ENCODE measurements at places on chromosomes 12 and 14.

DNA sequence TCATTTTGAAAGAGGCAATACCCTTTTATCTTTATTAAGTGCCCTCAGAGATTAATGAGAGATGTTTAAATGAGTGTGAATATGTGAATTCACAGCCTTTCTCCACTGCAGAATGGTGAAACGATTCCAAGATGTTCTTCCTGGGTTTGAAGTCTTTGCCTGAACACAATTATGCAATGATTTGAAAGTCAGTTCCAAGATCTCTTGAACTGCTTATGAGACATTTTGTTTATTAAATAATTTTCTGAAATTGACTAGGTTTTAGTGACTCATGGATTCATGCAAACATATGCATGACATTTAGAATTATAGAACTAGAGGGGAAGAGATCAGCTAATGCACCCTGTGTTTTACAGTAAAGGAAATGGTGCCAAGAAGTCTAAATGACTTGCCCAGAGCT is 118.1 kb upstream of the SLC38A2 start:
- DNase-seq: no peak

GRCh38 chr12:22684140-22685118 is 59.5 kb downstream of the ETNK1 start:
- DNase-seq: peak; percentile 22

DNA sequence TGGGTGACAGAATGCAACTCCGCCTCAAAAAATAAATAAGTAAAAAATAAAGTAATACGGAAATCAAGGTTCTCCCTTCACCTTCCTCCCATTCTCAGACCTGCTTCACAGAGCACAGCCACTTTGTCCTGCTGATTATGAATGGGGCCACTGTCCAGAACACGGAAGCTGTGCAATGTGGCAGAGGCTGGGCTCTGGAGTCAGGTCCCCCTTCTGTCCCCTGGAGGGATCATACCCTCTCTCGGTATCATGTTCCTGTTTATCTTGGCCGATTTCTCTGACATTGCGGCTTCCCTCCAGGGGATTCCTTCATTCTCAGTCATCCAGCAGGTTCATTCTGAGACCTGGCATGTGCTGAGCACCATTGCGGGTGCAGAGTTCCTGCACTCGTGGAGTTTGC is 11.3 kb downstream of the PPP2R5C start:
- no peak for DNase-seq

GRCh38 chr14:83485591-83485990 is 1951.9 kb upstream of the SEL1L start:
- DNase-seq: no peak

GRCh38 chr12:104131609-104132008 is 6.4 kb downstream of the NFYB start:
- no peak for DNase-seq

GRCh38 chr12:6214633-6215032 is 14.4 kb downstream of the CD9 start:
- no peak for DNase-seq

GRCh38 chr14:94936401-94936892 is 166.5 kb upstream of the GSC start:
- no peak for DNase-seq

DNA sequence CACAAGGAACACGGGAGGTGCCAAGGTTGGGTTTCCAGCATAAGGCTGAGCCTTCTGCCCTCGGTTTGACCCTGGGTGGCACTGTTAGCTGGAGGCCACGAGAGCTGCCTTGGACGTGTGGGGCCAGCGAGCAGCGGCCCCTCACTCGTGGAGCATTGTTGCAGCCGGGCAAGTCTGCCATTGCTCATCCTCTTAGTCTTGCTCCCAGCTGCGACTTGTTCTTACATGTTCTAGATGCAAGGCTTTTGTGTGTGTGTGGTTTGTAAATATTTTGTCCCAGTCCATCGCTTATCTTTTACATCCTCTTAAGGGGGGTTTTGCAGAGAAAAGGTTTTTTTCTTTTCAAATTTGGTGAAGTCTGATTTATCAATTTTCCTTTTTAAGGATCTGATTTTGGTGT is 21.1 kb upstream of the C1S start:
- DNase-seq: no peak

DNA sequence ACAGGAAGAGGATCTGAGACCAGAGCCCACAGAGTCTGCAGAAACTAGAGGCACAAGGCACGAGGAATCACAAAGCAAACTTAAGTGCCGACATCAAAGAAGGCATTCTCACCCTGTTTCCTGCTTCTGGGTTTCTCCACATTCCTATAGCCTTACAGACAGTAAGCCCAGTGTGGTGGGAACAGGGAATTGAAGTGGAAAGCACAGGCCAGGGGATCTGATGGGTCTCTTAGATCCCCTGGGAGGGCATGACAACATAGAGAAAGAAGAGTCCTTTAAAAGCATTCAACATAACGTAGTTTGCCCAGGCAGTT is 75.6 kb upstream of the FRMD6 start:
- no peak for DNase-seq

DNA sequence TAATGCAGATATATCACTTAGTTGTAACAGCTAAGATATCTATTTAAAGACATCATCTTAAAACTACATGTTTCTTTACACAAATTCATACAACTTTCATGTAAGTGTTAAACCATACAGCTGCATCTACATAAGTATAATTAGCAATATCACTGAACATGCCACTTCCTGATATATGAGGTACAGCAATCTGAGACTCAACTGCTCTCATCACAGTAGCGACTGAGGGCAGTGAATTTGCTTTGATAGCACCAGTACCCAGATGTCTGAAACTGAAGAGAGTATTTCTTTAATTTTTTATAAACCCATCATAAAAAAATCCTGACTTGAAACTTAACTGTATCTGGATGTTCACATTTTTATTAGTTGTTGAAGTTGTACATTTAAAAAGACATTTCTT is 34.7 kb upstream of the NUAK1 start:
- no peak for DNase-seq

- no peak for DNase-seq
These were observed 20.0 kb upstream of the HVCN1 start for GRCh38 chr12:110708917-110709316.

- DNase-seq: no peak
These were observed 460.3 kb upstream of the LRFN5 start for GRCh38 chr14:41146391-41146790.

- no peak for DNase-seq
These were observed 59.0 kb downstream of the FERMT2 start for GRCh38 chr14:52891800-52892199.

DNA sequence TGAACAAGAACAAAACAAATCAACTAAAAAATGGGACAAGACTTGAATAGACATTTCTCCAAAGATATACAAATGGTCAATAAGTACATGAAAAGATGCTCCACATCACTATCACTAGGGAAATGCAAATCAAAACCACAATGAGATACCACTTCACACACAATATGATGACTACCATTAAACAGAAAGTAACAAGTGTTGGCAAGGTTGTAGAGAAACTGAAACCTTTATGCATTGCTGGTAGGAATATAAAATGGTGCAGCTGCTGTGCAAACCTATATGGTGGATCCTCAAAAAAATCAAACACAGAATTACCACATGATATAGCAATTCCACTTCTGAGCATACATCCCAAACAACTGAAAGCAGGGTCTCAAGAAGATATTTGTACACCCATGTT is 5.2 kb downstream of the SMAGP start:
- DNase-seq: no peak

GRCh38 chr12:124296916-124297351 is 2.0 kb downstream of the RFLNA start:
- no peak for DNase-seq

DNA sequence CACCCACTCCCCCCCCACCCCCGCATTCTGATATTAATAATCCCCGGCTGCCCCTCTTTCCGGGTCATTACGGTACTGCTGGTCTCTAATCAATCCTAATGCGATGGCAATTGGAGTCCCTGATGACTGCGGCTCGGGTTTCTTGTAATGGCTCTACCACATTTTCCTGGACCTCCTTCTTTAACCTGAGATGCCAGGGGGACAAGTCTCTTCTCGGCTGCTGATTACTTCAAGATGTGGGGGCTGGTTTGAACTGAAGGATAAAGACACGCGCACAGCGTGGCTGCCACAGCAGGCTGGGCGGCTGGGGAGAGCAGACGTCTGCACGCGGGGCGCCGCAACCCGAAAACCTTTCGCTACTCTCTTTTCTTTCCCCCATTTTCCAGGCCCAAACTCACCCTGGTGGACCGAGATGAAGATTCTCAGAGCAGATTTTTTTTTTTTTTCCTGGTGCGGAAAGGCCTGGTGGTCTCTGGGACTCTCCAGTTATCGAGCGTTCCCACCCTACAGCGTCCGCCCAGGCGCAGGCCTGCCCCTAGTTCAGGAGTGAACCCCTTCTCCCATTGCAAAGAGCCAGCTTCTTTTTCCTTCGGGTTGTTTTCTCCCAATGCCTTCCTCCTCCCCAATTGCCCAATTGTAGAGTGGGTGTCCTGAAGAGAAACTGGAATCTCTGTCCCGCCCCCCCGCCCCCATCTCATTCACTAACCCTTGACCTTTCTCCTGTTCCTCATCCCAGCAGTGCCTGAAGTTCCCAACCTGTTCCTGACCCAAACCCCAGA is 6.0 kb upstream of the SIX1 start:
- no peak for DNase-seq

GRCh38 chr14:20750194-20750593 is 4.5 kb downstream of the EDDM3A start:
- DNase-seq: no peak

- DNase-seq: no peak
These were observed 163.0 kb upstream of the TMCC3 start for GRCh38 chr12:94813314-94813713.

- DNase-seq: no peak
These were observed 204.3 kb downstream of the PPM1H start for GRCh38 chr12:62730649-62731048.

DNA sequence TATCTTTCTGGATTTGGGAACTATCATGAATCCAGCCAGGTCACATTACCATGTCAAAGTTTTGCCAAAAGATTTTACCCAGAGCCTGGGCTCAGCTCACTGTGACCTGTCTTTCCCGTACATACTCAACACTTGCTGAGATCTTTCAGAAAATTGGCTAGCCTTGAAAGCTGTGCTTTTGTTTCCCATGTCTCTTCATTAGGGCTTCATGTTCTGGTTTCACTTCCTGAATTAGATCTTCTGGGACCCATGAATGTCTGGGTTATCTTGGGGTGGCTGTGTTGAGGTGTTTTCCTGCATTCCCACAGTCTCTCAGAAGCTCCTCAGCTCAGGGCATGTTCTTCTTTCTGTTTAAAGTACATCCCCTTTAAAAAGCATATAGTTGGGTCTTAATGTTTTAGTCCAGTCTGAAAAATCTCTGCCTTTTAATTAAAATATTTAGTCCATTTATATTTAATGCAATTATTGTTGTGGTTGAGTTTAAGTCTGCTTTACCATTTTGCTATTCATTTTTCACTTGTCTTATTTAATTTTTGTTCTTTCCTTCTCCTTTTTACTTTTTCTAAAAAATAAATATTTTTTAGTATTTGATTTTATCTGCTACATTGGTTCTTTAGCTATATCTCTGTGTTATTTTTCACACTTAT is 242.7 kb downstream of the VRK1 start:
- DNase-seq: no peak

DNA sequence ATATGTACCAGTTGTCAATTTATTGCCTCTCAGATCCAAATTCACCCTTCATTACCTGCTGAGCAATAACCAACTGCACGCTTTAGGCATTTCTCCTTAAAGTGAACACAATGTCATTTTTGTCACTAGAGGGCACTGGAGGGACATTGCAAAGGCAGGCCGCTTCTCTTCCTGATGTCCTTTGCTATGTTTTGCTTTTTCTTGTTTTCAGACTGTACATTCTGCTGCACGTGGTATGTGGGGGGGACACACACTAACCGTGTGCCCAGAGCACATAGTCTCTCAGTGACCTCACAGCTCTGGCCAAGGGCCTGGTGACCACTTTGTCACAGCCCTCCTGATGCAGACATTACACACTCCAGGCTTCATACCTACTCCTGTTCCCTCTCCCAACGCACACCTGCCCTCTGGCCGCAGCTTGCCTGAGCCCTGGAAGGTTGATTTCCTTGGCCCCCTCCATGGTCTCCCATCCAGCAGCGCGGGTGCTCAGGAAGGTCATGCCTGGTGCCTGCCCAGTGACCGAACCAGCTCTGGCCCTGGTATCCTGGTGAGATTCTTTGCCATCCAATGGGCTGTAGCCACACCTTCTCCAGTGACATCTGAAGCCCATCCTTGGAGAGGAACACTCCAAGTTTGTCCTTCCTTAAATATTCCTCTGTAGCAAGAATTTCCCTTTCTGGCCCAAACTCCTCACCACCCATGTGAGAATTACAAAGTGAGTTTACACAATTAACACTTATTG is 39.9 kb downstream of the MYO1H start:
- DNase-seq: peak; percentile 44

DNA sequence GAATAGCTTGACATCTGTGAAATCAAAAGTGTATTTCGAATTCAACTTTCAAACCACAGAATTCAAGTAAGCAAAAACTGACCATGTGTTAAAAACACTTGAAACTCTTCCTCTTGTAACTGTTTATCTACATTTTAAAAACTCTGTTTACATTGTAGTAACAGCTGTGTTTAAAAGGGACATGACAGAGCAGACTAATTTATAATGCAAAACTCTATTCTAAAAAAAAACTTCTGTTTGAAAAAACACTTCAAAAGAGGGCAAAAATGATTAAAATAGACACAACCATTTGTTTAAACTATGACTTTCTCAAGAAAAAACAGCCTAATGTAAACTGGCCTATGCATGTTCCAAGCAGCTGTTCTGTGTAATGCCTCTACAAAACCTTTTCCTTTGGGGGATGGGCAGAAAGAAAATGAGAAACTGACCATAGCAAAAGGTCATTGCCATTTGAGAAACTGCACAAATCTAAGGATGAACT is 149.1 kb upstream of the HMGA2 start:
- no peak for DNase-seq

DNA sequence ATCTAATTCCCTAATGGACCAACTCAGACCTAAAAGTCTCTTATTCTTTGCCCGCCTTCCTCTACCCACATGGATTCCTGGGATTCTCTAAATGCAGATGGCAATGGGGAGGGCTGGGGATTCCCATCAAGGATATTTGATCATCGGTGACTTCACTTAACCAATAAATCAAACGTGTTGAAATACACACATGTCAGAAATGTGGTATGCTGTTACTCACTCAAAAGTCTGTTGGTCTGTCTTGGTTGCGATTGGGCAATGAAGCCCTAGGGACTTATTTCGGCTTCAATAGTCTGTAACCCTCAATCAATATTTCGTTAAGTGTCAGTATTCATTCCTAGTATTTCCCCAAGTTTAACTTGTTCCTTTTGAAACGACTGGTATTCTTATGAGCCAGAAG is 117.2 kb upstream of the DIO3 start:
- DNase-seq: no peak

GRCh38 chr12:114696443-114697242 is 12.7 kb upstream of the TBX3 start:
- no peak for DNase-seq

DNA sequence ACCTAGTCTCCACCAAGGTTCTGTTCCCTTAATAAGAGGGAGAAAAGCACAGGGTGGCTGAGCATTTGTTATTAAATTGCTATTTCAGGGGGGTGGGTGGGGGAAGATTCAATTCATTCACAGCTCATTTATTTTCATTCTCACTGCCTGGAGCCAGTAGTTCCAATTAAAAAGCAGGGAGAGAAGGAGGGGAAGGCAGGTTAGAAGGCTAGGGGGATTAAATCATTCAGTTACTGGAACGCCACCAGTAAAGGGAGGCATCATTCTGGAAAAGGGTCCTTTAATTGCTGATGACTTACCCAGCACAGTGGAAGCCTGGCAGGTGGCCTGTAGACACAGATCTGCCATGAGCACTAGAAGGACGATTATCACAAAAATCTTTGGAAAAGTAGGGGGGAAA is 47.4 kb downstream of the NIN start:
- DNase-seq: no peak

GRCh38 chr14:74401504-74402241 is 24.3 kb downstream of the SYNDIG1L start:
- DNase-seq: no peak
